Stimulated activated CD8-positive, alpha-beta memory T cell treated with anti-CD3 and anti-CD28 coated beads, Interleukin-15, amount 100 ng/mL, for 48 hours (primary cell): ENCODE measurements at places on chromosomes 2 and 18.

DNA sequence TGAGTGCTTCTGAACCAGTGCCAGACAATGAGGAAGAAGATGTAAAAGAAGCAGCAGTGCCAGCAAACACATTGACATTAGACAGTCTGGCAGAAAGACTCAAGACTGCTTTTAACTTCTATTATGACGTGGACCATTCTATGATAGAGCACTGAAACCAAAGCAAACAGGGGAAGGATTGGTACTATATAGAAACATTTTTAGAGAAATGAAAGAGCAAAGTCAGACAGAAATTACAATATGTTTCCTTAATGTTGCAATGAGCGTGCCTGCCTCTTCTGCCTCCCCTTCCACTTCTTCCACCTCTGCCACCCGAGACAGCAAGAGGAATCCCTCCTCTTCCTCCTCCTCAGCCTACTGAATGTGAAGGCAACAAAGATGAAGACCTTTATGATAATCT is 39.7 kb downstream of the DHX57 start:
- no peak for DNase-seq

DNA sequence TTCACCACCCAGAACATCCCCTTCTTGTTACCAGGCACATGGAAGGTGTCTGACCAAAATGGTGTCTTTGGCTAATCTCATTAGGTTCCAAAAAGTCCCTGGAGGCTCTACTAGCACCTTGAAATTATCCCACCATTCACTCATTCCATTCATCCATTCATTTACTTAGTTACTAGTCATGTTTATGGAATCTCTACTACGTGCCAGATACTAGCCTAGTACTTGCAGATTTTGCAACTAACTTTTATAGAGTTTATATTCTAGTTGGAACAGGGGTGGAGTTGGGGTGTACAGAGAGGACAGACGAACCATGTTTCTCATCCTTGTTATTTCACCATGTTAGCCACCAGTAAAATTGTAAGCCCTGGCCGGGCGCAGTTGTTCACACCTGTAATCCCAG is 4.0 kb upstream of the NOP58 start:
- DNase-seq, result no peak

DNA sequence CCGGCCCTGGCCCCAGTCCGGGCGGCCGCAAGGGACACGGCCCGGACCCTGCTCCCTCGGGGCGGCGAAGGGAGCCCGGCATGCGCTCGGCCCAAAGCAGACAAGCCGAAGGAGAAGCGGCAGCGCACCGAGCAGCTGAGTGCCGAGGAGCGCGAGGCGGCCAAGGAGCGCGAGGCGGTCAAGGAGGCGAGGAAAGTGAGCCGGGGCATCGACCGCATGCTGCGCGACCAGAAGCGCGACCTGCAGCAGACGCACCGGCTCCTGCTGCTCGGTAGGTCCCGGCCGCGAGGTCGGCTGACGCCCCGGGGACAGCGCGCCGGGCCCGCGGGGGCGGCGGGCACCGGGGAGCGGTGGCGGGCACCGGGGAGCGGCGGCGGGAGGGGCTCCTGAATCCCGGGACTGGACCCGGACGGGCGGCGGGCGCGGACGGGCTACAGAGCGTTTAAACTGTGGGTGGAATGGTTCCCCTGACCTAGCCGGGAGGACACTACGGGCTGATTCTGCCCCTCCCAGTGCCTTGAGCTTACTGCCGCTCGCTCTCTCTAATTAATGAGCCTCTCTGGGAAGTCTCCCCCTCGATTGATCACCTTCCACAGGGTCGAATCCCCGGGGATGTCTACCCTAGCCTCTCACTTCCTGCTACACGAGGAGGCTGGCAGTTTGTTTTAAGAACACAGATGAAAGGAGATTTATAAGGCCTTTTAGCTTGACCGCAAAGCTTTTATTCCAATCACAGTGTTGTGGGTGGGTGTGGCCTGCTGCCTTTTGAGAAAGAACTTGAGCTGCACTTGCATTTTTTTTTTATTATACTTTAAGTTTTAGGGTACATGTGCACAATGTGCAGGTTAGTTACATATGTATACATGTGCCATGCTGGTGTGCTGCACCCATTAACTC is 853 bp downstream of the GNAL start:
- no peak for DNase-seq

DNA sequence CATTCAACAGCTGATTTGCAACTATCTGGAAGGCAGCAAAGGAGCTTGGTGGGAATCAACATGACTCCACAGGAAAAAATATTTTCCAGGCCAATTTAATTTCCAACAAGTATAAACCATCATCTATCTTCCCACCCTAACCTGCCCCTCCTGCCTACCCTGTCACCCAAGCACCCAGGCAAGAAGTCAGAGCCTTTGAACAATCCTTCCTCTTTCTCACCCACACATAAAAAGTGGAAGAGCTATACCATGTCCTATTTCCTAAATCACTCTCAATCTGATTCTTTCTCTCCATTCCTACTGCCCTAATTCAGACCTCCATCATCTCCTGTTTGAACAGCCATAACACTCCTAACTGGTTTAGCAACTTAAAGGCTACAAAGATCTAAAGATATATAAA is 12.7 kb downstream of the SPIRE1 start:
- DNase-seq, result no peak

- DNase-seq, result no peak
Measured at GRCh38 chr2:189096769-189097447, 82.7 kb downstream of the COL5A2 start.

GRCh38 chr2:143513081-143513480 is 383.9 kb downstream of the ARHGAP15 start:
- no peak for DNase-seq

DNA sequence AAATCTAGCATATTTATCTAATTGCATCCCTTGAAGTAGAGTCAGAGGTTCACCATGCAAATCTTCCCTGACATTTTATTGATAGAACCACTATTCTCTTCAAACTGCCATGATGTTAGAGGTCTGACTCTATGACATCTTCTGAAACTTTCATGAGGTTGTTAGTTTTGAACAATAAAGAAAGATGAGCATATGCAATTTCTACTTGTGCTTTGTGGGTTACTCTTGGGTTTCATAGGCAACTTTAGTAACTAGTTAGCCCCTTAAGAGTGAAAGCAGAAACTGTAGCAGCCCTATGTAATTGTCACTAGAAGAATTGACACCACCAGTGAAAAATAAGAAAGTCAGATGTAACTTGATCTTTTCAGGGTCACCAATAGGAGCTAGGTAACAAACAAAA is 53.1 kb upstream of the ZEB2 start:
- no peak for DNase-seq

GRCh38 chr2:174686430-174686829 is 77.8 kb downstream of the CHRNA1 start:
- DNase-seq, result no peak

- DNase-seq, result no peak
Measured at GRCh38 chr2:20643826-20644225, 7.1 kb downstream of the HS1BP3 start.

- DNase-seq, result no peak
Measured at GRCh38 chr18:36499938-36500337, 202.4 kb downstream of the FHOD3 start.

GRCh38 chr2:172308253-172308935 is 119.0 kb upstream of the ITGA6 start:
- no peak for DNase-seq

- DNase-seq, result no peak
Measured at GRCh38 chr2:14828223-14828622, 195.7 kb downstream of the LRATD1 start.

DNA sequence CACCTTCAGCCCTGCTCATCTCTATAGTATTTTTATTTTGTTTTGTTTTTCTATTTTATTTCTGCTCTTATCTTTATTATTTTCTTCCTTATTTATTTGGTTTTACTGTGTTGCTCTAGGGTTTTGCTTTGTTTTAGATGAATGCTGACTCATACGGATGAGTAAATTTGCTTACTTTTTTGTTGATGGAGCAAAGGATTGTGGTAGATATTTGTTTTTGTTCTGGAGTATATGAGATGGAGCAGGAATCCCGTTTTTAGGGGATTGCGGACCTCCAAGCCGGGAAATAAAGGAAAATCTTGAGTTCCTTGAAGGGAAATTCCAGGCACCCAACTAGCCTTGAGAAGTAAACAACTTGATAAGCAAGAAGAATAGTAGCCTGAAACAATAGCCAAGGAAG is 15.3 kb upstream of the COLEC12 start:
- DNase-seq, result no peak

DNA sequence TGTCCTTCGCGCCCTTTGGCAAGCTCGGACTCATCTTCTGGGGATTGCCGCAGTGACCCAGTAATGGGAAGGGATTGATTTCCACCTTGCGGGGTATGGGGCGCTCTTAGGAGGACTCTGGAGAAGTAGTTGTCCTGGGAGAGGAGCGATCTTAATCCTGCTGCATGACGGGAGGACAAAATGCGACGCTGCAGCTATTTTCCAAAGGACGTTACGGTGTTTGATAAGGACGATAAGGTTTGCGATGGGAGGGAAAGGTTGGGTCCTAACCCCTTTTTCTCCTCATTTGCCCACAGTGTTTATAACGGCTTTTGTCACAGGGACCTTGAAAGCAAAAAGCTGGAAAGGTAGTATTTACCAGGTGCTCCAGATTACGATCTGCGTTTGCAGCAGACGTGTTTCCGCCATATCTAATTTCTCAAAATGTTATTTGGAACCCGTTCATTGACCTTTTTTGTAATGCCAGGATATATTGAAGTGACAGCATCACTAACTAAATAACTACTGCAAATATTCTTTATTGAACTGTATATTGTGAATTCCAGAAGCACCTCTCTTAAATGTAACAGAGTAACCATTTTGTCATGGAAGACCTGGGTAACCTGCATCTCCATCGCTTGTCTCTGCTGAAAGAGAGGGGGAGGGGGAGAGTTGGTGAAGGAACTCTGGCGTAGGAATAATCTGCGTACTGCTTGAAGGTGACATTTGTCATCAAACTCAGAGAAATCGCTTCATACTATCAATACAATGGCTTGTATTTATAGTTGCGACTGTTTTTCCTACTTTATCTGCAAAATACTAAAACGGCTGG is 590 bp downstream of the MDH1 start:
- no peak for DNase-seq

GRCh38 chr18:61888622-61889021 is 4.2 kb downstream of the RNF152 start:
- no peak for DNase-seq

GRCh38 chr2:101461381-101461780 is 13.5 kb downstream of the RFX8 start:
- DNase-seq, result no peak

GRCh38 chr2:207673431-207673830 is 38.0 kb upstream of the CCNYL1 start:
- DNase-seq, result no peak

- no peak for DNase-seq
Measured at GRCh38 chr2:54516842-54517241, 60.7 kb downstream of the SPTBN1 start.

DNA sequence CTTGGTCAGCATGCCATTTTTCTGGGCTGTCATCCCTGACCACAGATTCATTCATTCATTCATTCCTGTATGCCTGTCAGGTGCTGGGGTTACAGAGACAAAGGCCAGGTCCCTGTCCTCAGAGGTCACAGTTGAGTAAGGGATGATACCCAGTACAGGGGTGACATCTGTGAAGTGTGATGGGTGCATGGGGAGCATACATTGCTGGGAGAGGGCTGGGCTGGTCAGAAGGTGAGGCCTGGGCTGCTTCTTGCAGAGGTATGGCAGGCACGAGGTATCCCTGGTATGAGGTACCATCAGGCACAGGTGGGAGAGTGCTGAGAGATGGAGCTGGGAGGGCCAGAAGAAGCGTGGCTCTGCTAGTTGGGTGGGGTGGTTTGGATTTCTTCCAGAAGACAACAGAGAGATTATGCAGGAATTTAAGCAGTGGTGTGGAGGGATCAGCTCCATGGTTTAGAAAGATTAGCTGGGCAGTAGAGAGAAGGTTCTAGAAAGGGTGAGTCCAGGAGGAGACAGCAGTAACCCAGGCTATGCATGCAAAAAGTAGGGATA is 181.9 kb upstream of the HAAO start:
- DNase-seq, result no peak

- no peak for DNase-seq
Measured at GRCh38 chr2:218701806-218702205, 8.8 kb upstream of the TTLL4 start.

- no peak for DNase-seq
Measured at GRCh38 chr2:10249798-10250197, 52.9 kb upstream of the HPCAL1 start.

DNA sequence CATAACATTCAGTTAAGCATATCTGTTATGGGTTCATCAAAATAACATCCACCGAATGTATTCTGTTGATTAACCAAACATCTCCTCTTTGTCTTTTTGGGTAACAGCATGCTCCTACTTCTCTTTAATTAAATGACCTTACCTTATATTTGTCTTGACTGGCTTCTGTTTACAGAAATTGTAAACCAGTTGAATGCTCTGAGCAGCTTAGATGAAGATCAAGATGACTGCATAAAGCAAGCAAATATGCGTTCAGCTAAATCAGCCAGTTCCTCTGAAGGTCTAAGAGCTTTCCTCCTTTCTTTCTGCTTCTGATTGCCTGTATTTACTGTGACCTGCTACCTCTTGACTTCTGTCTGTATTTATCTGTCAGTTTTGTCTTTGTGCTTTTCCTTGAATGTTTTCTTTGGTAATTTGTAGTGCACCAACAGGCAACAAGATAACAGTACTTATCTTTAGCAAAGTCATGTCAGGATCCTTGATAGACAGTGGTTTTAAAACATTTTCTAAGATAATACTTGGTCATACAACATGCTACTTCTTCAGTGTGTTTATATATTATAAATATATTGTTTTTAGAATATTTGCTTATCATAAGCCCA is 152.8 kb downstream of the EHBP1 start:
- DNase-seq, result no peak

DNA sequence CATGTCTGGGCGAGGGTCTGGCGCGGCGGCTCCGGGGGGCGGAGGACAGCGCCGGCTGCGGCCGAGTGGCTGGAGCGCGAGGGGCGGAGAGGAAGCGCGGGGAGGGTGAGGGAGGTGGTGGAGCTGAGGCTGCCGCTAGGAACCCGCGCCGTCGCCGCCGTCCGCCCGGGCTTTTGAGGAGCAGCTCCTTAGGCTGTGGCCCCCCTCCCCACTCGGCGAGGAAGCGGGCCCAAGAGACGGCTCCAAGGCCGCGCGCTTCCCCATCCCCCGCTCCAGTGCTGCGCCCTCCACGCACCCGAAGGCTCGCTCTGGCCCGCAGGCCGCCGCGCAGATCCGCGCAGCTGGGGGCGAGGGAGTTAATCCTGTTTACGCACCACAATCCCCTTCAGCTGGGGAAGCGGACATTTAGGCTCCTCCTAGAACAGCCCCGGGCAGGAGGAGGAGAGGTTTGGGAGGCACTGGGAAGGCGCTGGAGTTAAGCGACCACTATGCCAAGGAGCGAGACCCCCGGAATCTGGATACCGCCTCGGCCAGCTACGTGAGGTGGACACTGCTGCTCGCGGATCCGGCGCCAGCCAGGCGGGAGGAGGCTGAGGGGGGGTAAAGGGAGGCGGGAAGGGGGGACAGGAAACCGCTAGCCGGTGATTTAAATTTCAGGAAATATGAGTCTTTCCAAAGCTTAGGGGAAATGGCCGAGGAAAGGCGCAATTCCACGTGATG is at the start of gene CNRIP1:
Gene CNRIP1, minus strand, starts transcription at position 552 of the 720 bp plus-strand sequence. Its CDS starts 549 bp downstream, at position 3.
- no peak for DNase-seq

GRCh38 chr2:127014224-127014623 is 92.7 kb downstream of the BIN1 start:
- no peak for DNase-seq

GRCh38 chr2:191245869-191246531 is 796 bp downstream of the MYO1B start:
- DNase-seq, result peak; percentile 11

GRCh38 chr2:151789055-151789834 is 39.0 kb downstream of the ARL5A start:
- DNase-seq, result no peak
